ENCODE measurements at places on chromosomes 1 and 21. TPM values are rescaled to one million over a fixed set of nuclear protein-coding genes. Genes with fewer than 3 reads are reported as not detected.

SPRR5 gene
- not detected for total RNA-seq

GRCh38 chr1:184673305-184673704 is 81.4 kb downstream of the EDEM3 start:
- H3K27me3 ChIP-seq: peaks cover 21% of the 10 kb centered on the region
- H3K4me1 ChIP-seq: peaks cover 15% of the 10 kb centered on the region
- no peak overlapping the region for H3K4me3 ChIP-seq

IRF6 gene
- 43.1 TPM for total RNA-seq

GJB3 gene
- total RNA-seq: not detected

GRCh38 chr1:68814067-68814466 is 317.2 kb upstream of the DEPDC1 start:
- no peak for DNase-seq
- H3K4me3 ChIP-seq: no peak overlapping the region
- no peaks in the 10 kb centered on the region for H3K36me3 ChIP-seq
- H3K27ac ChIP-seq: no peak overlapping the region
- H3K4me1 ChIP-seq: peaks cover 12% of the 10 kb centered on the region

GRCh38 chr1:236417336-236417735 is 23.2 kb downstream of the EDARADD start:
- no peaks in the 10 kb centered on the region for H3K4me1 ChIP-seq
- H3K27me3 ChIP-seq: no peaks in the 10 kb centered on the region
- H3K4me3 ChIP-seq: no peak overlapping the region
- H3K27ac ChIP-seq: no peak overlapping the region
- DNase-seq: no peak
- peaks cover 11% of the 10 kb centered on the region for H3K36me3 ChIP-seq

GRCh38 chr1:91750398-91750996 is 135.5 kb downstream of the TGFBR3 start:
- peaks cover 8% of the 10 kb centered on the region for H3K4me1 ChIP-seq
- H3K27ac ChIP-seq: no peak overlapping the region
- no peak overlapping the region for H3K4me3 ChIP-seq
- peaks cover 5% of the 10 kb centered on the region for H3K36me3 ChIP-seq

DNA sequence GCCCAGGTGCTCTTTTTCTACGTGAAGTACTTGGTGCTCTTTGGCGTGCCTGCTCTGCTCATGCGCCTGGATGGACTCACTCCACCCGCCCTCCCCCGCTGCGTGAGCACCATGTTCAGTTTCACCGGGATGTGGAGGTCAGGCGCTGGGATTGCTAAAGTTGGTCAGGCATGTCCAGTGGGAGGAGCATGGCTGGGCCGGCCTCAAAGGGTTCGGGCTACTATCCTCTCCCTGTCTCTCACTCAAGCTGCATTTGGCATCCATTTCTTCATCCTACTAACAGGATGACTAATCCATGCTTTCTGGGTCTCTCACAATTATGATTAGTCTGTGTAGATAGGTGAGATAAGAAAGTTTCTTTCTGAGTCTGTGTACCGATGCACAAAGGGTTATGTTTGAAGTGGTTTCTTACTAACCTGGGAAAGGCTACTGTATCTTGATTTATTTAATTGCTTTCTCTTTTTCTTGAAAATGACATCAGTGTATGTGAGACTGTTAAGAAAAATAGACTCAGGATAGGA is 135.9 kb downstream of the HHAT start:
- H3K27ac ChIP-seq: no peak overlapping the region
- no peaks in the 10 kb centered on the region for H3K27me3 ChIP-seq
- H3K4me3 ChIP-seq: no peak overlapping the region
- peaks cover 30% of the 10 kb centered on the region for H3K4me1 ChIP-seq

RIMS3 gene
- 13.0 TPM for total RNA-seq

DNA sequence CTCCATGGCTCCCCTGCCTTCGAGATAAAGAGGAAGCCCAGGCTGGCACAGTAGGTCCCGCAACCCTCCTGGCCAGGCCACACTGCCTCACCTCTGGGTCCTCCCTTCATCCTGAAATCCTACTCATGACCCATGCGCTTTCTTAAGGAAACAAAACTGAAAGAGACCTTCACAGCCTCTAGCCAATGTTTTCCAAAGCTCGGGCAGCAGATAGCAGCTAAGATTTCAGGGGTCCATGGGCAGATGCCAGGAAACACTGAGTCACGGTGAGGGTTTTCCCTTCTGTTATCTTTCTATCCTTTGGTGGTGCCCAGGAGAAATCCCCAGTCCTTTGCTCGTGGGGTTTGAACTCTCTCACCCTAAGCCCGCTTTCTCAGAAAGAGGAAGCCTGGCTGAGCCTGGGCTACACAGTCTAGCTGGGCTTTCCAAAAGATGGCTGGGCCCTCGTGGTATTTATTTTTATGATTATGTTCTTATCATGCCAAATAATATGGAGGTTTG is 26.6 kb downstream of the TTC39A start:
- H3K36me3 ChIP-seq: no peaks in the 10 kb centered on the region
- H3K27ac ChIP-seq: no peak overlapping the region
- no peak for DNase-seq
- no peak overlapping the region for H3K4me3 ChIP-seq
- no peaks in the 10 kb centered on the region for H3K27me3 ChIP-seq

AKR1A1 gene
- 177 TPM for total RNA-seq

- no peak overlapping the region for H3K27ac ChIP-seq
- no peak overlapping the region for H3K4me3 ChIP-seq
- peaks cover 2% of the 10 kb centered on the region for H3K36me3 ChIP-seq
Observed at GRCh38 chr1:71339238-71339637, 258.4 kb upstream of the ZRANB2 start.

- H3K27ac ChIP-seq: no peak overlapping the region
- no peaks in the 10 kb centered on the region for H3K36me3 ChIP-seq
- no peaks in the 10 kb centered on the region for H3K4me1 ChIP-seq
Observed at GRCh38 chr1:35243691-35244090, 24.8 kb upstream of the ZMYM4 start.

GRCh38 chr1:56120021-56120420 is 459.3 kb downstream of the PLPP3 start:
- no peaks in the 10 kb centered on the region for H3K27me3 ChIP-seq

DNA sequence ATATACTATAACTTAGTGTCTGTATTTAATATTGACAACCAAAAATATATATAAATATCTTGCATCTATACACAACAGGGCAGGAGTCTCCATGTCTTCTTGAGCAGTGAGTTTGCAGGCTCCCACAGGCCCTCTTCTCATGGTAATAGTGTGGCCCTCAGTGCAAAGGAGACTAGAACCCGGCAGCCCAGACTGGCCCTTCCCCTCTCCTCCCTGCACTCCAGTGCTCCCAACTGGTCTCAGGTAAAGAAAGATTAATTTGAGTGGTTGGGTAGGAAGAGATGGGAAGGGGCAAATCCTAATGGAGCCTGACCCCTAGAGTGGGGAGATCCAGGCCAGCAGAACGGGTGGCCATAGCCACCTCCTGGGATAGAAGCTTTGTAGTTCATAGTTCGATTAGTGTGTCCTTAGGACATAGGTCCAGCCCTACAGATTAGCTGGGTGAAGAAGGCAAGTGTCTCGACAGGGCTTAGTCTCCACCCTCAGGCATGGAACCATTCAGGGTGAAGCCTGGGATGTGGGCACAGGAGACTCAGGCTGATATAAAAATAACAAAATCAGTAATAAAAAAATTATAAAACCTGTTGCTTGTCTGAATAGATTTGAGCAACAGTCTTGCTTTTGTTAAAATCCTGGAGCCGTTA is 32.3 kb downstream of the SLC2A1 start:
- DNase-seq: no peak
- H3K27me3 ChIP-seq: no peaks in the 10 kb centered on the region
- H3K4me1 ChIP-seq: peaks cover 35% of the 10 kb centered on the region
- H3K27ac ChIP-seq: peak overlapping the region; percentile 77
- peaks cover 36% of the 10 kb centered on the region for H3K36me3 ChIP-seq
- H3K4me3 ChIP-seq: no peak overlapping the region

- no peak overlapping the region for H3K27ac ChIP-seq
- H3K4me3 ChIP-seq: peak overlapping the region; percentile 53
- peaks cover 99% of the 10 kb centered on the region for H3K27me3 ChIP-seq
- no peaks in the 10 kb centered on the region for H3K36me3 ChIP-seq
Observed at GRCh38 chr1:220894025-220894923, 15.0 kb downstream of the HLX start.

LY9 gene
- total RNA-seq: not detected

DNA sequence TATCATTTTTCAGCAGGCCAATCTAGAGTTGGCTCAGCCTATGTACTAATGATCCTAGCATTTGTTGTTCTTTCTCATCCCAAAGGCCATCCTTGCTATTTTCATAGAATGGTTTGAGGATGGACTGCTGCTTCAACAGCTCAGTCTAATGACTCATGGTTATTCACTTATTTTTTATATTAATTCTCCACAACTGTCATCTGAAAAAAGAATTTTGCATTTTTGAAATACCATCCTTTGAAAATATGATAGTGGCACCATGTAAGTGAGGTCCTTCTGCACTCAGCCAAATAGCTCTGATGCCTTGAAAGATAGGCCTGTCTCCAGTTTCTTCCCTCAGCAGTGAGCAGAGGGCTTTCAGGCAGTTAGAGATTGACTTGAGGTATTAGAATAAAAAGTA is 377.5 kb downstream of the LMO4 start:
- no peak overlapping the region for H3K27ac ChIP-seq
- DNase-seq: no peak
- H3K36me3 ChIP-seq: peaks cover 6% of the 10 kb centered on the region

GRCh38 chr1:174156437-174156836 is 2.9 kb upstream of the RABGAP1L start:
- peaks cover 16% of the 10 kb centered on the region for H3K4me1 ChIP-seq
- H3K27ac ChIP-seq: no peak overlapping the region
- peaks cover 2% of the 10 kb centered on the region for H3K27me3 ChIP-seq
- H3K36me3 ChIP-seq: no peaks in the 10 kb centered on the region
- no peak for DNase-seq

- H3K27me3 ChIP-seq: no peaks in the 10 kb centered on the region
- DNase-seq: no peak
- H3K27ac ChIP-seq: no peak overlapping the region
- H3K36me3 ChIP-seq: no peaks in the 10 kb centered on the region
- no peak overlapping the region for H3K4me3 ChIP-seq
Observed at GRCh38 chr1:183319051-183319450, 99.1 kb downstream of the NMNAT2 start.

GRCh38 chr21:33374080-33374449 is 29.1 kb upstream of the IFNGR2 start:
- no peak overlapping the region for H3K27ac ChIP-seq
- no peak overlapping the region for H3K4me3 ChIP-seq
- no peak for DNase-seq
- H3K27me3 ChIP-seq: peaks cover 2% of the 10 kb centered on the region
- peaks cover 1% of the 10 kb centered on the region for H3K36me3 ChIP-seq
- H3K4me1 ChIP-seq: no peaks in the 10 kb centered on the region

DNA sequence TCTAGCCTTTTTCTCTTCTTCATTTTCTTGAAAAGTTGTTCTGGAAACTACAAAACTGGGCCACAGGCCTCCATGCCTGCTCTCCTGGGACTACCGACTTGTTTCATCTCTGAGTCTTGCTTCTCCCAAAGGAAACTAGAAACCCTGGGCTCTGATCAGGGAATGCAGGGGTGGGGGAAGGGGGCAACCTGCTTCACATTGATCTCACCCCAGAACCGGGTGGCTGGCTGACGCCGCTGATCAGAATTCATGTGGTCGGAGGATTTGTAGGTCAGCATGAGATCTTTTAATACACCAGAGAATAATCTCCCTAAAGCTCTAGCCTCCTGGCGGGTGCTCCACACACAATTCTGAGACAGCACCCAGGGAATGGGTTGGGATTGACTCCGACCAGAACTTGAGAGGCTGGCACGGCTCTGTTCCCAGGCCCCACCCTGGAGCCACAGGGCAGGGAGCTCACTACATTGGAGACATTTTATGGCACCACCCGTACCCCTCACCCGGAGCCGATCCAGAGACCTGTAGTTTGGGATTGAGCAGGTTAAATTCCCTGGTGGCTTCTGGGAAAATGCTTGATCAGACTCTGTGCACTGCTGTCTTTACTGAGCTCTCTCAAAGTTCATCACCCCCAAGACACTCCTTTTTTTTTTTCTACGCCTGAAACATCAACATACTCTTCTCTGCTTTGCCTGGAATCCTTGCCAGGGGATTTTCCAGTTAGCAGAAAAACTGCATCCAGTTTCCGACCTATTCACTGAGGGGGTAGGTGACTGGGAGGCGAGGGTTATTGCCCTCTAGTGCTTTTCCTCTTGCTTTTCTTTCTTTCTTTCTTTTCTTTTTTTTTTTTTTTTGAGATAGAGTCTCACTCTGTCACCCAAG is 12.2 kb upstream of the ARHGEF10L start:
- peak overlapping the region; percentile 57 for H3K27ac ChIP-seq
- H3K36me3 ChIP-seq: no peaks in the 10 kb centered on the region
- no peaks in the 10 kb centered on the region for H3K27me3 ChIP-seq
- no peak for DNase-seq

SEMA6C gene
- total RNA-seq: 15.0 TPM

BLACAT1 gene
- total RNA-seq: 0.72 TPM

C1QC gene
- not detected for total RNA-seq

GRCh38 chr1:180630408-180631193 is 1.2 kb upstream of the XPR1 start:
- no peak overlapping the region for H3K27ac ChIP-seq
- H3K27me3 ChIP-seq: no peaks in the 10 kb centered on the region
- DNase-seq: no peak
- peaks cover 7% of the 10 kb centered on the region for H3K4me1 ChIP-seq
- H3K4me3 ChIP-seq: no peak overlapping the region
- H3K36me3 ChIP-seq: no peaks in the 10 kb centered on the region

UTS2 gene
- total RNA-seq: not detected

DNA sequence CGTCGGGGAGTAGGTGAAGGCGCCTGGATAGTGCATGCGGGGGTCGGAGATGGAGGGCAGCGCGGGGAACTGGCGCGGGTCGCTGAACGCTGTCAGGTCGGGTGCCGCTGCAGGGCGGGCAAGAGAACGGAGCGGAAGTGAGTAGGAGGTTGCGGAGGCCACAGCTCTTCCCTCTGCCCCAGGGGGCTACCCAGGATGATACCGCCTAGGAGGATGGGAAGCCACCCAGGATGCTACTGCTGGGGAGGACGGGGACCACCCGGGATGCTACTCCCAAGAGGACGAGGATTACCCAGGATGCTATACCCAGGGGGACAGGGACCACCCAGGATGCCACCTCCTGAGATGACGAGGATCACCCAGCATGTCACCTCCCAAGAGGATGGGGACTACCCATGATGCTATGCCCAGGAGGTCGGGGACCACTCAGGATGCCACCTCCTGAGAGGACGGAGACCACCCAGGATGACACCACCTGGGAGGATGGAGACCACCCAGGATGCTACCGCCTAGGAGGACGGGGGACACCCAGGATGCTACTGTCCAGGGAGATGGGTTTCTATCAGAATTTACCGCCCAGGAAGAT is 123.8 kb downstream of the CLIC6 start:
- peaks cover 38% of the 10 kb centered on the region for H3K4me1 ChIP-seq
- H3K27me3 ChIP-seq: no peaks in the 10 kb centered on the region
- H3K4me3 ChIP-seq: no peak overlapping the region
- H3K27ac ChIP-seq: no peak overlapping the region
- DNase-seq: no peak
- H3K36me3 ChIP-seq: peaks cover 5% of the 10 kb centered on the region

CA6 gene
- not detected for total RNA-seq

CDC20 gene
- total RNA-seq: 33.4 TPM

SPTA1 gene
- total RNA-seq: 0.88 TPM

MGST3 gene
- total RNA-seq: 126 TPM

GRCh38 chr1:42170779-42171621 is 6.5 kb upstream of the GUCA2A start:
- no peaks in the 10 kb centered on the region for H3K27me3 ChIP-seq
- DNase-seq: no peak
- H3K36me3 ChIP-seq: no peaks in the 10 kb centered on the region

- no peak for DNase-seq
- H3K27me3 ChIP-seq: peaks cover 32% of the 10 kb centered on the region
- no peaks in the 10 kb centered on the region for H3K36me3 ChIP-seq
Observed at GRCh38 chr1:201019321-201019977, 4.1 kb downstream of the KIF21B start.

EYA3 gene
- total RNA-seq: 29.3 TPM
